ENCODE measurements at places on chromosomes 12 and 14.

DNA sequence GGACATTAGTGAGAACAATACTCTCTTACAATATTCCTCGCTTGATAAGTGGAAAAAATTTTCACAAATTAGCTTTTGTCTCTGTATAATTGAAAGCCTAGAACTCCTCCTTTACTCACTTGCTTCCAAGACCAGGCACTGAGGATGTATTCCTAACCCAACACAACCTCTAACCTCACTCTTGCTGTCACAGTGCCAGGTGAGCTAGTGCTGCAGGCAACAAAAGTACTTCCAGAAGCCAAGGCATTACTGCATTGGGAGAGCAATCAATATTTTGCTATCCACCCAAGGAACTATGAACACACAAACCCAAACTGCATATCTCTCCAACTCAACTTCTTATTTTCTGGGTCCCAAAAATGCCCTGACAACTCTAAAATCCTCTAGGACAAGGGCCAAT lies 1081.0 kb downstream of the VRK1 start:
- no peak for DNase-seq

- no peak for DNase-seq
Measured at GRCh38 chr14:75294649-75295033, 16.0 kb downstream of the FOS start.

DNA sequence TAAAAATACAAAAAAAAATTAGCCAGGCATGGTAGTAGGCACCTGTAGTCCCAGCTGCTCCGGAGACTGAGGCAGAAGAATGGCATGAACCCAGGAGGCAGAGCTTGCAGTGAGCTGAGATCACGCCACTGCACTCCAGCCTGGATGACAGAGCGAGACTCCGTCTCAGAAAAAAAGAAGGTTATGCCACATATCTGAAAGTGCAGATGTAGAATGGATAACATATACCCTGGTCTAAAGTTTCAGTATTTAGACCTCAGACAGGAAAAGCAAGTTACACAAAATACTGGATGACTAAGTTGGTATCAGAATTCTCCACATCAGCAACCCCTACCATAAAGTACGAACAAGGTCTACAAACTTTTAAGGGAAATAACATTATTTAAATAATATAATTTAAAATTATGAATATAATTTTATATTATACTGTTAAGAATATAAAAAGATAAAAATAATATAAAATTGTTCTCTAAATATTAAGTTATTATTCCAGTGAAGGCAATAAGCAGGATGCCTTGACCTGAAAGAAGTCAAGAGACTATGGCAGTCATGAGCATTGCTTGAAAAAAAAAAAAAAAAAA lies 169.9 kb downstream of the CRADD start:
- DNase-seq, result no peak

DNA sequence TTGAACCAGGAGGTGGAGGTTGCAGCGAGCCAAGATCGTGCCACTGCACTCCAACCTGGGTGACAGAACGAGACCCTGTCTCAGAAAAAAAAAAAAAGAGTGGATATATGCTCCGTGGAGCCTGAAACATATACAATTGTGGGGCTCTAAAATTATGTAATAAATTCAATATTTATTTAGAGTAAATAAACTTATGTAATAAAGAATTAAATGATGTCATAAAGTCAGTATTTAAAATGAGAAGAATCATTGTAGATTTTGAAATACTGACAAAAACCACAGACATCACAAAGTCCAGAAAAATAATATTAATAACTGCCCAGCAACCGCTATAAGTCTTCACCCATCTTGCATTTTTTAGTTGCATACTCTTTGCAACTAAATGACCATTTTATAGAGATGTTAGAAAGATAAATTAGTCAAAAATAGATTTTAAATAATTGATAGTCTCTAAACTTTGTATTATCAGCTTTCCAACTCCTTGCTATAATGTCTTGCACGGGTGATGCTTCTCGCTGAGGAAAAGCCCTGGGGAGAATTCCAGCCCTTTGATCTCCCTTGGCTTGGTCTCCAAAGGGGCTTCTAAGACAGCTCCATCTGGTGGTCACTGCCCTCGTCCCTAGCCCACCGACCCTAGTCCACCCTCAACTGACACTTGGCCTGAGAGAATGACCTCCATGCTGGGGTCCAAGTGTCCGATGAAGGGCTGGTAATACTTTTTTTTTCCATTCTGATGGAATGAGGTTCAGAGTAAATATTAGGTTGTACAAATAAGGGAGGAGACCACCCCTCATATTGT lies 7.9 kb upstream of the TMBIM6 start:
- DNase-seq, result no peak

DNA sequence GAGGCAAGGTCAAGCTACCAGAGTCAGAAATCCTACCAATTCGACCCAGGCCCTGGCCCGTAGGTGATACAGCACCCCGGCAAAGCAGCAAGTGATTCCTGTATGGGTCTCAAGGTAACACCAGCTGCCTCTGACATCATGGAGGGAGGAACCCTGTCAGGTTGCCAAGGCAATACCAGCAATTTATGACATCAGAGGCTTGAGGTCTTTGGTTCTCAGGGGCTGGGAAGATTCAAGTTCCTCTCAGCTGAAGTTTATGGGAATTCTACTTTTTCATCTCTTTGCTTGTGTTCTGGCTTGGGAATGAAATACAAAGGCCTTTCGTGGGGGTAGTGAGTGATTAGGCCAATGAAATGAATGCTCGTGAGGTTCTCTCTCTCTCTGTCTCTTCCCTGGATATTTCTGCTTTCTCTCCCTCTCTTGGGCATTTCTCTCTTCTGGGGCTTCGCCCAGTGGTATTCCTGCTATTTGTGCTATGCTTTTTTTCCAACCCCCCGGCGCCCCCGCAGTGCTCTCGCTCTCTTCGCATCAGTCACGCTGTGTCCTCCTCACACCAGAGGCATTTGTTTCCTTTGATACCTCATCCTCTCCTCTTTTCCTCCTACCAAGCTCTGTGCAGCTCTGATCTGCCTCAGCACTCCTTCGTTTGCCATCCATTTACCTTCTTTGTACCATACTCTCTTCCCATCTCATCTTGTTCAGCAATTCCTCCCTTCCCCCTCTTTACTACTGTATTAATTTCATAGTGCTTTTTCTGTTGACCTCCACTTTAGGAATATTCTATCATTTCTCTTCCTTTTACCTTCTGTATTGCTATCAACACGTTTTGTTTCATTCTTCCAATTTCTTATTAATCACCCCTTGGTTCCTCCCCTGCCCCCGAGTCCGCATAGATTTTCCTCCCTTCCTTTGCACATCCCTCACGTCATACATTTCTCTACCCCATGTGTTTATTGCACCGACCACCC lies 2.9 kb downstream of the ZFHX2 start:
- DNase-seq, result no peak

DNA sequence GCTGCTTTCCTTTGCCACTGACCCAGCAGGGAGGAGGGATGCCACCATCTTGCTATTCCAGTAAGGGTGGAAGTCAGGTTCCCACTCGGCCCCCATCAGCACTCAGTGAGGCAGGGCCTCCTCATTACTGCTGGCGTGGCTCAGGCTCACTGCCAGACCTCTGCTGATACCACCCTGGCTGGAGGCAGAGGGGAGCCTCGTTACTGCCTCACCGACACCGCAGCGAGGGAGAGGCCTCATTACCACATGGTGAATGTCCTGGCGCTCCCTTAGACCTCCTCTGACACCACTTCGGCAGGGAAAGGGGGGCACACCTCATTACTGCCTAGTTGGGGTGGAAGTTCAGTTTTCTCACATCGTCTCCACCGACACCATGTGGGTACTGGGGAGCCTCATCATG lies 354.1 kb downstream of the CACNA1C start:
- no peak for DNase-seq

GRCh38 chr14:51487848-51488247 lies 163.9 kb upstream of the FRMD6 start:
- no peak for DNase-seq

DNA sequence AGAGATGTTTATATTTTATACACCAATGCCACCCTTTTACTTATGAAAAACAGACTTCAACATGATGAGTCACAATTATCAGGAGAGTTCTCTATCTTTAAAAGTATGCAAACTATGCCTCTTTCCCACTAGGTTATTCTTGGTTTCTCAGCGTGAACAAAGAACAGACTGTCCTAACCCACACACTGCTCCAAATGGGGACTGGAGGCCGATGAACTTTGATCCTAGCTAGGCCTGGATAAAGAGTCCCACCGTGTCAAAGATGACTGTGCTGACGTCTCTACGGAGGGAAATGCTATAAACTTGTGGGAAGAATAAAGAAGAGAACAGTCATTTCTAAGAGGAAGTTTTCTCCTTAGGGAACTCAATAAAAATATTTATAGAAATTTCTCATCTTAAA lies 160.1 kb downstream of the EPS8 start:
- no peak for DNase-seq

DNA sequence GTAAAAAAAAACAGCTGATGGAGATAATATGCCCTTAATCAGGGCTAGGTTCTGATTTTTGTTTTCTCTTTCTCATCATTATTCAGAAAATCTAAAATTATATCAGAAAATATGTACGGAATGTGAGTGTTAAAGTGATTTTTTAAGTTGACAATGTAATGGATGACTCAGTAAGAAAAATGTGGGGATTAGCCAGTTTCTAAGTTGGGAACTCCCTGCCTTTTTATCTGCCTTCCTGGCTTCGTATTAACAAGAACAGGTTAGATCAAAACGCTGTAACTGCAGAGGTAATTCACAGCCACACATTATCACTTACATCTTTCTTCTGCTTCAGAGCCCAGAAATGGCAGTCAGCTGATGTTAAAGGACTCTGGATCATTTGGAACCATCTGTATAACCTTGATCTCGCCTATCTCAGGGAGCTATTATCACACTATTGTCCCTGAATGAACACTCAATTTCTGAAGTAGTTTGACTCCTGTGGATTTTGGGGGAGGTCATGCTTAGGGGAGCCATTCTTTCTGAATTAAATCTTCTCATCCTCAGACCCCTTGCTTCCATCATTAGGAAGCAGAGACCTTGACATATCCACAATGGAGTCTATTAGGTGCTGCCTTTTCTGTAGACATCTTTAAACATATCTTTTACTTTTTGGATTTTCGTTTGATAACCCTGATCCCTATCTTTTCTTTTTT lies 135.7 kb upstream of the SLC16A7 start:
- no peak for DNase-seq

GRCh38 chr12:46367351-46368029 lies 5.1 kb downstream of the SLC38A2 start:
- no peak for DNase-seq

DNA sequence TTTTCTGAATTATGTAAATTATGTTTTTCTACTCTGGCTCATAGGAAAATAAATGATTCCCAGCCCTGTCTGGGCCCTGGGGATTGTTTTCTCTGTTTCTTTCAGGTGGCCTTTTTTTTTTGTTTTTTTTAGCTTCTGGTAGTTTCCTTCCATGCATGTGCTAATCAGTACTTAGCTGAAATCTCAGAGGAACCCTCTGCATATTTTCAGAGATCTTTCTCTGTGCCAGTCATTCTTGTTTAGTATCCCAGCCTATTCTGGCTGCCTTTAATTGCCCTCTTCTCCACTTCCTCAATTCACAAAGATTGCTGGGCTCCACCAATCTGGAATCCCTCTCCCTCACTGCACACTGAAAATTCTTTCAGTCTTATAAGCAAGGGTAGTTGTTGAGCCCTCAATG lies 46.9 kb downstream of the CNOT2 start:
- no peak for DNase-seq

- DNase-seq, result no peak
Measured at GRCh38 chr14:65255029-65255545, 152.8 kb upstream of the MAX start.

DNA sequence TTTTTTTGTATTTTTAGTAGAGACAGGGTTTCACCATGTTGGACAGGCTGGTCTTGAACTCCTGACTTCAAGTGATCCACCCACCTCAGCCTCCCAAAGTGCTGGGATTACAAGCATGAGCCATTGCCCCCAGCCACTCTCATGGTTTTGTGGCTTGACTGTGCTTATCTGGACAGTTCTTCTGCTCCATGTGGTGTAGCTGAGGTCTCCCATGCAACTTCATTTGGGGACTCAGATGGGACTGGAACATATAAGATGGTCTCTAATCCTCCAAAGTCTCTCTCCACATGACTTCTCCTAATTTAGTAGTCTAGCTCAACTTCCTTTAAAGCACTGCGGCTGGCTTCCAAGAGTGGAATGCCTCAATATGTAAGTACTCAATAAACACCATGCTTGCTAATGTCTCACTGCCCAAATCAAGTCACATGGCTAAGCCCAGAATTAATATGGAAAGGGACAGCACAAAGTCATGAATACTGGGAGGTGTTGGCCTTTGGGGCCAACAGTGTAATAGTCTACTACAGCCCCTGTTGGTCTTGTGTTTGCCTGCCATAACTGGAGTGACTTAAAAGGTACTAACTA lies 7.4 kb downstream of the INHBC start:
- DNase-seq, result no peak

GRCh38 chr14:43900173-43900655 lies 606.9 kb downstream of the FSCB start:
- no peak for DNase-seq

DNA sequence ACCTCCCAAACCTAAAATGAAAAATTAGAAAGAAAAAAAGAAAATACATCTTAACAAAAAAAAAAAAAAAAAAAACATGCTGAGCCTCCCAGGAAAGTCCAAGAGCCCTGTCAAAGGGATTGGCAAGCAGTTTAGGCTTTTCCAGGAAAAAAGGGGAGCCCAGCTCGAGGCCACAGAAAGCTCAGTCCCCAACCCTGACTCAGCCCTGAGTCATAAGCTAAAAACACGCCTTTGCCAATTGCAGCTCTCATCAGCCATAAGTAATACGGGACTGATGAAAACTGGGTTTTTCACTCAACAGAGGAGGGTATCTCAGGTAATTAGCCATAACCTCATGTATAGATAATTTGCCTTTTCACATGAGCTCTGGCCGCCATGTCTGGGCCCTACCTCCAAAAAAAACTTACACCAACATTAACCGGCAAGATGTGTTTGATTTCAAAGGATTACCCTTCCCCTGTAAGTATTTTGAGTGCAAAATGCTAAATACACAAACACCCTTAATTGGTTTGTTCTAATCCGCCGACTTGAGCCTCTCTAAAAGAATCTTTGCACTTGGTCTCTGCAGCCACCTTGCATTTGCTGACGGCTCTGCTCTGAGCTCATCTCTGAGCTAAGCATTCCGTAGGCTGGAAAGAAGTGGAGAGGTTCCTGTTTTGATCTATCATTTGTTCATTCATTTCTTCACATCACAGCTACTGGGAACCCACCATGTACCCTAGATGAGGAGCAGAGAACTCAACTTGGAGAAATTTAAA lies 319.2 kb downstream of the BCL11B start:
- no peak for DNase-seq

GRCh38 chr12:26055087-26055486 lies 69.8 kb downstream of the BHLHE41 start:
- DNase-seq, result no peak

- DNase-seq, result no peak
Measured at GRCh38 chr14:61588419-61588901, 106.9 kb upstream of the HIF1A start.

DNA sequence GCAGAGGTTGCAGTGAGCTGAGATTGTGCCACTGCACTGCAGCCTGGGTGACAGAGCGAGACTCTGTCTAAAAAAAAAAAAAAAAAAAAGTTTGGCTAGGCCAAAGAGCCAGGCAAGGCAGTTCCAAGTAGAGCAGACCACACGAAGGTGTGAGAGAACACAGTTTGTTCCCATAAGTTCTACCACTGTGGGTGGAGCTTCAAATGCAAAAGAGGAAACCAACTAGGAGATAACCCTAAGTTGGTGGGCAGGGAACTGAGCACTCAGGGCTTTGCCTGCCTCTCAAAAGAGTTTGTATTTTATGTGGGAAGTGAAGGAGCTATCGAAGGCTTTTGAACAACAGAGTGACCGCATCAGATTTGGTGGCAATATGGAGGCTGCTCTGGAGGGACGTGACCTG lies 15.1 kb downstream of the SOCS2 start:
- DNase-seq, result no peak

GRCh38 chr12:15701206-15701605 lies 88.0 kb downstream of the EPS8 start:
- DNase-seq, result no peak
